ENCODE measurements at places on chromosomes 7 and 10.

DNA sequence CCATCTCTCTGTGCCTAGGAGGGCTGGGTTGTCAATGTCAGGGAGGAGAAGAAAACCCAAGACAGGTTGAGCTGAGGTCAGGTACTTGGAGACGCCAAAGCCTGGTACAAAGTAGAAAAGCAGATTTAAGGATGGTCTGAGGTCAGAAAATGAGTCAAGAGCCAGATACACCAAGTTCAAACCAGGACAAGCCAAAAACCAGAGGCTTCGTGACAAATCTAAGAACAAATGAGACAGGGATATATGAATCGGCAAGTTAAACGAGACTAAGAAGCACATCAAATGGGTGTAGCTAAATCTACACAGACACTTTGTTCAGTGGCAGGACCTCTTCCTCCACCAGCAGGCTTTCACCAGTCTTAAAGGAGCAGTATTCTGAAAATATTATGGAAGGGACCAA, 34.2 kb downstream of the C7orf33 start:
- peak; percentile 28 for DNase-seq

DNA sequence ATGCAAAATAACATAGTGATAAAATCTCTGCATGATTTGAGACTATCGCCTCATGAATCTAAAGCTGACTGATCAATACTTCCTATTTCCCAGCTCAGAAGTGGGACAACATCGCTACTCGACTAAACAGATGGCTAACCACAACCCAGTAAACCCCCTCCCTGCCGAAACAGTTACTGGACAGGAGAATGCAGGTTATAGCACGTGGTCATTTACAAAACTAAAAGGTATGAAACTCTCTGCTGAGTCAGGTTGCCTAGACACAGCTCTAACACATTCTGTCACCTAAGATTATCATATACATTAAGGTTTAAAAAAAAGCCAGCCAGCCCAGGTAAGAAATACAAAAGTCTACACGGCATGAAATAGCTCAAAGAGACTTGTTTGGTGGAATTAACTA, 64.0 kb downstream of the CTBP2 start:
- DNase-seq = no peak

DNA sequence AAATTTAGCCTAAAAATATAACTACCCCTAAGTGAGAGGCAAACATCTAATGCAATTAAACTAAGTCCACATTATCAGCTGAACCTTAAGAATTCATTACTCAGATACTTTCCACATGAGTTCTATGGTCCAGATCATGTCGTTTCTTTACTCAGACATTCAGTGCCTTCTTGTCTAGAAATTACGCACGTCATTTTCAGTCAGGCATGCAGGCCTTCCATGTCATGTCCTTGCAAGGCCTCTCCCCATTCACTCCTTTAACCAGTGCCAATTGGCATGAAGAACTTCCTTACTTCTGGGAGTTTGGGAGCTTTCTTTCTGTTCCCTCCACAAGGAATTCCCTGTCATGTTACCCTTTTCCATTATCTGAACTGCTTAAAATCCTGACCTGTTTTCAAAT, 118.8 kb downstream of the NRP1 start:
- no peak for DNase-seq

DNA sequence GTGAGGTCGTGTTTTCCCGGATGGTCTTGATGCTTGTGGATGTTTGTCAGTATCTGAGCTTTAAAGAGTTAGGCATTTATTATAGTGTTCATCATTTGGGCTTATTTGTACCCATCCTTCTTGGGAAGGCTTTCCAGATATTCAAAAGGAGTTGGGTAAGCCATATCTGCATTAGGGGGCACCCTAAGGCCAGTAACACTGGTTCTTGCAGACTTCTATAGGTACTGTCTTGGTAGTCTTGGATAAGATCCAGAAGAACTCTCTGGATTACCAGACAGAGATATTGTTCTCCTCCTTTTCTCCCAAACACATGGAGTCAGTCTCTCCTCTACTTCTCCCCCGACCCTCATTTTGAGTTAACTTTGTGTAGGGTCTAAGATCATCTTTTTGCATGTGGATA, 92.8 kb downstream of the SDK1 start:
- DNase-seq = no peak

- no peak for DNase-seq
Measured at GRCh38 chr10:86785968-86786367, 29.5 kb downstream of the BMPR1A start.

DNA sequence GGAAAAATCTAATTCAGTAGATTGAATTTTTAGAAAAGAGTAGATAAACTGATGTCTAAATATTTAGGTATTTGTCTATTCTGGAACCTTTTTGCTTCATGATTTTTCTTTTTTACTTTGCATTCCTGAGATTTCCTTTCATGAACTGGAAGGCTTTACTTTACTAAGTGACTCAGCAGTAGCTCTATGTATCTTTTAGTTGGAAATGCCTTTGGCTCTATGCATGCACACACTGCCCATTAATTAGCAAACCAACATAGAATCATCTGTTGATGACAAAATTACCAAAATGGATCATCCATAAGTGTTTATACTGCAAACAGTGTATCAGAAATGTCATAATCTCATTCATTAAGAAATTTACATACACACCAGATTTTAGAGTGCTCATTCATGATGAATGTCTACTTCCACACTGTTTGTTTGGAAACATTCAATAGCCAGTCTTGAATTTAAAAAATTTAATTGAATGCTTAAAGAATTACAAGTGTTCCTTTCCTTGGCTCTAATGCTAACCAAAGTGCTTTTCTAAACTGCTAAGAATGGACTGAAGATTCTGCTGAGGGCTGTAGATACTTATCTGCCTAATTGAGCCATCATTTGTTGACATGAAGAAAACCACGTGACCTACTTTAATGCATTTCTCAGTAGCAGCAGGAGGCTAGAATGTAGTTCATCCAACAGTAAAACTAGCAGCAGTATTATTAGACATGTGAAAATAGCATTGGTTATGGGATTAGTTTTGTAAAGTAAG, 282.0 kb downstream of the ADK start:
- no peak for DNase-seq

DNA sequence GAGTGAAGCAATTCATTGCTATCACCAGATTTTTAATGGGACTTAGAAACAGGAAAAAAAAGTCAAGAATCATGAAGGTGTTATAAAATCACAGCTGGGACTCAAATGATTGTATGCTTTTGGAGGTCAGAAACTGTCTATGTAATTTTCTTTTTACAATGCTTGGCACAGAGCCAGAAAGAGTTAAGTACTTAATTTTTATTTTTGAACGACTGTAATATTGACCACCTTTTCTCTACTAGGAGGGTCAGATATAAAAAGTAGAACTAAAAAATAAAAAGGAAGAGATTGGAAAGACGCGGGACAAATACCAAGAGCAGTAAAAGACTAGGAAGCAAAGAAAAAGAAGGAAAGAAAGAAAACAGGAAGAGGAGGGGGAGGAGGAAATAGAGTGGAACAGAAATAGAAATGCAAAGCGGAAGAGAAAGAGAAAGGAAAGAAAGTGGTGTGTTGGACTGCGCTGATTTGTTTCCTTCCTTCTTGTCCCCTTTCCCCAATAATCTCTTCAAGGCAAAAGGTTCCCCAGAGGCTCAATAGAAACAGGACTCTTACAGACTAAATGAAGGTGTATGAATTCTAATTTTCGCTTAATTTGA, 23.2 kb upstream of the C1GALT1 start:
- DNase-seq = no peak

- no peak for DNase-seq
Measured at GRCh38 chr7:158724658-158725505, 20.3 kb upstream of the NCAPG2 start.

- no peak for DNase-seq
Measured at GRCh38 chr7:112487457-112488263, 6.9 kb downstream of the LSMEM1 start.

GRCh38 chr7:26513948-26514347, 222.3 kb downstream of the SNX10 start:
- DNase-seq = no peak

DNA sequence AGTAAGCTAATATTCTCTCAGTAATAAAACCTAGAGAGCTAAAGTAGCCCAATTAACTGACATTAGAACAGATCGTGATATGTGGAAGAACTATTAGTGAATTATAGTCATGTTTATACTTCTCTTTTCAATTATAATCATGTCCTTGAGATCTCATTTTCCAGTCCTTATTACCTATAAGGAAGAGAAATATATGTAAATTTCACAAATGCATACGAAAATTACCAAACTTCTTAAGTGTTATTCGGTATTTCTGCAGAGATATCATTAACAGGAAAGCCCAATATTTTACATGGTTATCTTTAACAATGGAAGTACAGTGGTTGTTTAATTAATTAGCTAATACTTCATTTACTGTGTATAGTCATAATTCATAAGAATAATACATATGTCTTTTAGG, 110.7 kb downstream of the PTEN start:
- DNase-seq = no peak

GRCh38 chr10:14698111-14698828, 76.4 kb downstream of the FAM107B start:
- no peak for DNase-seq

GRCh38 chr10:19483421-19483820, 332.8 kb upstream of the PLXDC2 start:
- no peak for DNase-seq

DNA sequence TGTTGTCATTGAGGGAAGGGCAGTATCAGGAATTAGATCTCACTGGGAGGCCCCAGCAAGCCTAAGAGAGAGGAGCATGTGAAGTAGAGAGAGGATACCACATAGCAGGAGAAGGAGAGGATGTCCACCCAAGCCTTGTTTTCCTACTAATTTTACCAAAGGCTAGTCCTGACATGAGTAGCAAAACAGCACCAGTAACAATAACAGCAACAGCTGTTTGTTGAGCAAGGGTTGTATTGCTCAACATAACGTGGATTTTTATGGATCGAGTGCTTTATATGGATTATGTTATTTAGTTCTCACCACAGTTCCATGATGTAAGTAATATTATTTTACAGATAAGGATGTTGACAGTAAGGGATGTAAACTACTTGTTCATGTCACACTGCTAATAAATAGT, 135.2 kb upstream of the DLX6 start:
- no peak for DNase-seq

DNA sequence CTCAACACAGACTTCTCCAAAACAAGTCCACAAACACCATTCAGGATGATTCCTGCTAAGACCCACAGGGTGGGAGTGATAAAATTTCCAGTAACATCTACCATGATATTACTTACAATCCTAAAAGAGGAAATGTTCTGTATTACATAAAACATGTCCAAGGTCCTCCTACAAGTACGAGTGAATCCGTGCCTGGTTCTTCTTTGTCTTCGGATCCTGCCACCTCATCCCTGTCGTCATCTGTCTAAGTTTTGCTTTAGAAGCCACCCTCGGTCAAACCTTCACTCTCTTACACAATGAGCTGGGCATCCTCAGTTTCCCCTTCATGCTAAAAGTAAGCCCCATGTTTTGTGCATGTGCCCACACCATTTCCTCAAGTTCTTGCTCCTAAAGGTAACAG, 279.0 kb downstream of the KCNMA1 start:
- DNase-seq = no peak

GRCh38 chr10:92699518-92700381, 10.0 kb downstream of the HHEX start:
- no peak for DNase-seq

GRCh38 chr10:43258211-43258561, 8.7 kb downstream of the RASGEF1A start:
- DNase-seq = no peak

GRCh38 chr7:103010211-103010610, 64.4 kb downstream of the FBXL13 start:
- no peak for DNase-seq

DNA sequence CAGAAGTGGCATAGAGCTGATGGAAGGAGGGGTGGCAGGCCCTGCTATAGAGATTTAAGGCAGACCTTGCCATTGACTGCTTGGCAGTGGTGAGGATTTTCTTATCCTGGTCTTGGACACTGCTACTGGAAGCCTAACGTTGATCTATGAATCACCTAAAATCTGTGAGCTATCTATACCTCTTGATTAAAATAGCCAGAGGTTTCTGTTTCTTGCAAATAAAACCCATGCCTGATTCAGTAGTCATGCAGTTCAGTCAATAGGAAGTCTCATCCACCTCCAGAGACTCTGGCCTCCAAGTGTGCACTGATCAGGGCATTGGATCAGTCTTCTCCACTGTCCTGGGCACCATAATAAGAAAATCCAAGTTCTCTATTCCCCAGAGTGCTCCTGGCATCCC, 286.5 kb downstream of the PTEN start:
- peak; percentile 74 for DNase-seq
